ENCODE measurements at places on chromosomes 4 and X. TPM values are rescaled to one million over a fixed set of nuclear protein-coding genes. Genes with fewer than 3 reads are reported as not detected.
A peak's percentile ranks its signal among the peaks of the same experiment; 100 is the strongest.

DNA sequence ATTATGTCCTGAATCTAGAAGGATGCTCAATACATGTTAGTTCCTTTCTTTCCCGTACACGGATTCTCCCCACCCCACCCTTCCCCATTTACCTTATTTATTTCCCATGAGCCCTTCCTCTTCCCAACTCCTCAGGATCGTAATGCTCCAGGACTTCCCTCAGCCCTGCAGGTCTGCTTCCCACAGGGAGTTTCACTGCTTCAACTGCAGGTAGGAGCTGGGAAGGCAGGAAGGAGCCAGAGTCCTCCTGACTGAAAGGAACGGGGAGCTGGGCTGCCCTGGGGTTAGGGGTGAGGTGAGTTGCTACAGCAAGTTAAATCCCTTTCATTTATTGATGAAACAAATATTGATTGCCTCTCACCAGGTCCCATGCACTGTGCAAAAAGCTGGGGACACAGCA lies 33.2 kb downstream of the SAT1 start:
- no peak for DNase-seq

The SHOX gene
- not detected for total RNA-seq

DNA sequence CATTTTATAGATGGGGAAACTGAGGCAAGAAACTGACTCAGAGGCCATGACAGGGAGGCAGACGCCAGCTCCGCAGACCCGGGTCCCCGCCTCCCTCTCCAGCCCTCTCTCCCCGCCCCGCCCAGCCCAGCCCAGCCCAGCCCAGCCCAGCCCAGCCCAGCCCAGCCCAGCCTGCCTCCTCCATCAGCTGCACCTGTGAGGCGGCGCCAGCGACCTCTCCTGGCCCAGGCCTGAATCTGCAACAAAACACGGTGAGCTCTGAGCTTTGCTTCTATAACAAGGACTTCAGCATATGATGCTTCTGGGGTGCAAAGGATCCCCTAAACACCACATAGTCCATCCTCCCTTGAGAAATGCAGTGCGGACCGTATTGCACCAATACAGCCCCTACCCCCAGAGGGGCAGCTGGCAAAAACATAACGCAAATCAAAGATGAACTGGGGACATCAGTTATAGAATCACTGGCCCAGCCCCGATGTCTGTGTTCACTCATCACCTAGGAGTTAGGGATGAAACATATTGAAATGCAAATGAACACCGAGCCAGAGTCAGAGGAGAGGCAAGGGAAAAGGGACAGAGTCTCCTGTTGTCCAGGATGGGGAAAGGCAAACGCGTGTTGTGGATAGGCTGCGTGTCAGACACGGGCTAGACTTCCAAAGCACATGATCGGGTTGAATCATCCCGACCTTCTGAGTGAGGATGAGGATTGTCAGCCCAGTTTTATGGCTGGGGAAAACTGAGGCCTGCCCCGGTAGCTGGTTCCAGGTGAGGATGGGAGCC lies 216.1 kb upstream of the PSAPL1 start:
- no peak for DNase-seq

GRCh38 chr4:77465271-77465670 lies 140.3 kb upstream of the CXCL13 start:
- peak; percentile 19 for DNase-seq

- no peak for DNase-seq
Measured at GRCh38 chrX:30570505-30570904, 7.1 kb downstream of the TASL start.

The USP26 gene
- total RNA-seq: not detected

GRCh38 chr4:15336410-15337167 lies 91.2 kb upstream of the C1QTNF7 start:
- DNase-seq: peak; percentile 95

The MAP3K15 gene
- 1.3 TPM for total RNA-seq
